Naive B cell (primary cell): ENCODE measurements at places on chromosomes 5 and 9.

- DNase-seq = no peak
Measured at GRCh38 chr5:174521449-174521848, 202.9 kb upstream of the MSX2 start.

DNA sequence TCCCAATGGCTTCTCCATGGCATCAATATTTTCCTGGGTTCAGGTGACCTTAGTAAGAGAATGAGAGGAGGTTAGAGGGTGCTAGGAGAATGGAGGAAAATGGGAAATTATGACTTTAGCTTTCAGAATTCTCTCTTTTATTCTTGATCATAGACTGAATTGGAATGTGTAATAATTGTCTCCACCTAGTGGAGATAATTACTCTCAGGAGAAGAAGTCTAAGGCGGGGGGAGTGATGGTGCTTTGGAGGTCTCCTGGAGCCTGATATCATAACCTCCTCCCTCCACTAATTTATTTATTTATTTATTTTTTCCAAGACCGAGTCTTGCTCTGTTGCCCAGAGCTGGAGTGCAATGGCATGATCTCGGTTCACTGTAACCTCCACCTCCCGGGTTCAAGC, 221.3 kb downstream of the GRIA1 start:
- DNase-seq = no peak

GRCh38 chr9:105841562-105841961, 147.2 kb downstream of the TMEM38B start:
- no peak for DNase-seq

GRCh38 chr9:92187390-92187789, 72.2 kb upstream of the SPTLC1 start:
- DNase-seq = no peak

DNA sequence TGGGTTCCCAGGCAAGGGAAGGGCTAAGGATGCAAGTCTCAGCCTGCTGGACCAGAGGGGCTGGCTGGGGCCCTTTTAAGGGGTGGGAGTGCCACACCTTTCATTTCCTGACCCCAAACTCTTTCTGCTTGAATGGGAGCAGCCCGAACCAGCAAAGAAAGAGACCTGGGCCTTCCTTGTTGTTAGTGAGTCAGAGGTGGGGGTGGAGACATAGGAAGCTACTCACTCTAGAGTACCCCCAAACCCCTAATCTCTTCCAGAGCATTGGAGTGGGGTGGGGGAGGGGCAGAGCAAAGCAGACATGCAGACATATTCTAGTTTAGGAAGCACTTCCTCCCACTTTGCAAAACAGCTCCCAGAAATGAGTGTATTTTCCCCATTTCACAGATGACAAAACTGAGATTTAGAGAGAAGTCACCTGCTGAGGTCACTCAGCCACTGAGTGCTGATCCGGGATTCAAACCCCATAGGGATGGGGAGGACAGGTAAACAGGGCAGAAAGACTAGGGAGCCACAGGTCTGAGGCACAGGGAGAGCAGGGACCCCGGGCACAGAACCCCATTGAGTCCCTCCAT, 6.0 kb upstream of the AQP3 start:
- DNase-seq = no peak

GRCh38 chr5:16544607-16545374, 72.0 kb downstream of the RETREG1 start:
- DNase-seq = no peak

GRCh38 chr5:58191443-58191842, 268.4 kb downstream of the PLK2 start:
- DNase-seq = no peak

GRCh38 chr5:146751781-146752401, 126.7 kb downstream of the PPP2R2B start:
- no peak for DNase-seq

DNA sequence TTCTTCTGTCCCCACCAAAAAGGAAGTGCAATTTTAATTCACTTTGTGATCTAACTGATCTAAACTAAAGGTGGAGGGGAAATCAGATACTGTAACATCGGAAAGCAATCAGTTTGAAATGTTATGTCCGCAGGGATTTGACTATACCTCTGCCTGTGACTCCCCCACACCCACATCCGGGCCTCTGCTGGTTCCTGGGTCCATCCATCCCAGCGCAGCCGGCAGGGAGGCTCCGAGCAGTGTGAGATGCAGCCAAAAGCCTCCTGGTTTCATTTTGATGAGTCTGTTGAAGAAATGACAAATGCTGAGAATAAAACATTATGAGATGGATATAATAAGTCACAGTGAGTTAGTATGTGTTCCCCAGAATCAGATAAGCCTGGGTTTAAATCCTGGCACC, 8.6 kb downstream of the FSTL4 start:
- DNase-seq = no peak

GRCh38 chr9:106916466-106917235, 53.7 kb downstream of the ZNF462 start:
- DNase-seq = no peak

DNA sequence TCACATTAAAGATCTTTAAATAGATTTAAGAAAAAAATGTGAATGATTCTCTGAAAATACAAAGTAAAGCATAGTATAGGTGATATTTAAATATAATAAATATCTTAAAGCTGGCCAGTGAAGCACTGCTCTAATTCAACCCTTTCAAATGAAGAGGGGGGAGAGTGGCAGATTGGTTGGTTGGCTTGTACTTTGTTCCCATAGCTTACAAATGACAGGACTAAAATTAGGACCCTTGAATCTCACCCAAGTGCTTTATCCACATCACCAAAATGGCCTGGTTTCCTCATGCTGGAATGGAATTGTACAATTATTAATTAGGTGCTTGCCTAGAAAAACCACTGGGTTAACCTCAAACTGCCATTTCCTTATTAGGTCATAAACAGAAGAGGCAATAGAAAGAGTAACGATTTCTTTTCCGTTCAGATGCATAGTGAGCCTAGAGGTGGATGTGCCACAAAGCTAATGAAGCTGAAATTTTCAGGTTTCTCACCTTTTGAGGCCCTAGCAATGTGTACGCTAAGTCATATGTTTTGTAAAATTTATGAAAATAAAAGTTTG, 354.5 kb upstream of the CDH6 start:
- no peak for DNase-seq

DNA sequence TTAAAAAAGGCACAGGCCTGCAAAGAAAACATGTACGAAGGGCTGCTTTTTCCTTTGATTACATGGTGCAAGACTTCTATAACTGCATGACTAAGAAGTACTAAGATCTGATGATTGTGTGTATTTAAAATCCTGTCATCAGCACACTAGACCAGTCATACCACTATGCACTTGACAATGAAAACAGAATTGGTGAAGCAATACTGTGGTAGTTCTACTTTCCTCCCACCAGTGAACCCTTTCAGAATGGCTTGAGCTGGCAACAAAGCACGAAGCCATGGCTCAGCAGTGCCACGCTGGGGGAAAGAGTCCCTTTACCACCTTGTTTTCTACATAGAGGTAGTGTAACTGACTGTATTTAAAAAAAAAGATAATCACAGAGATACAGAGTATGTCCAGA, 49.0 kb upstream of the POU5F2 start:
- DNase-seq = no peak

DNA sequence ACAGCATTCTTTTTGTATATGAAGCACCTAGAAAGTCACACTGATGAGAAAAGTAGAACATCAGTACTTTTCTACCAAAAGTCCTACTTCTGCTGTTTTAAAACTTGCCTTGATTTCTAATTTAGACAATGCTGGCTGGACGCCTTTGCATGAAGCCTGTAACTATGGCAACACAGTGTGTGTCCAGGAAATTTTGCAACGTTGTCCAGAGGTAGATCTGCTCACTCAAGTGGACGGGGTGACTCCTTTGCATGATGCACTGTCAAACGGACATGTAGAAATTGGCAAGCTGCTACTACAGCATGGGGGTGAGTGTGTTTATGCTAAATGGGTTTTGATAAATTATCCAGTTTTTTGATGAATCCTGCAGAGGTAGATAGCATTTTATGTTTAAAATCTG, 73.5 kb downstream of the SLF1 start:
- no peak for DNase-seq

- DNase-seq = no peak
Measured at GRCh38 chr9:124480621-124480981, 26.6 kb downstream of the NR5A1 start.

GRCh38 chr5:1488882-1489680, 34.7 kb downstream of the LPCAT1 start:
- peak; percentile 73 for DNase-seq

DNA sequence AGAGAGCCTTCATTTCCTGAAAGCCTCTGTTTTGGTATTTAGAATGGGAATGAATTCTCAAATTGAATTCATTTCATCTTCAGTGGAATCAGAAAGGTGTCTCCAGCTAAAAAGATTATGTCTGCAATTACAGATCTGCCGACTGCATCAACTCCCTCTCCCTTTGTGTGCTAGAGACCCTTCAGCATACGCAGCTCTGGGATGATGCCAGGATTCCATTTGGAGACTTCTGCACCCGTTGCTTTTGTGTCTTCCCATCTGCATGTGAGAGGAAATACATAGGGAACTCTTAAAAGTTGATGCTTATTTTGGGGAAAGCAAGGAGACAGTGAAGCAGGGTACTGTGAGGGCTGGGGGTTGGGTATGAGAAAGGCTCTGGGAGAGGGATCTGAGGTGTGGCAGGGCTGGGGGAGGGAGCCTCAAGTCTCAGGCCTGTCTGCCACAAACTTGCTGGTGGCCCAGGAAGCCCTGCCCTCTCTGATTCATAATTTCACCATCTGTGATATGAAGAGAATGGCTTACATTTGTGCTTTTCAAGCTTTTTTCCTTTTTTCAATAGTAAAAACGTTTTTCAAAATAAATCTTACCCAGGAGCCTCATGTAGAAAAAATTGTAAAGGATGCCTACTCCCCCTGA, 89.7 kb upstream of the SAP30L start:
- DNase-seq = no peak

- DNase-seq = no peak
Measured at GRCh38 chr9:134010310-134011173, 14.7 kb upstream of the BRD3OS start.

DNA sequence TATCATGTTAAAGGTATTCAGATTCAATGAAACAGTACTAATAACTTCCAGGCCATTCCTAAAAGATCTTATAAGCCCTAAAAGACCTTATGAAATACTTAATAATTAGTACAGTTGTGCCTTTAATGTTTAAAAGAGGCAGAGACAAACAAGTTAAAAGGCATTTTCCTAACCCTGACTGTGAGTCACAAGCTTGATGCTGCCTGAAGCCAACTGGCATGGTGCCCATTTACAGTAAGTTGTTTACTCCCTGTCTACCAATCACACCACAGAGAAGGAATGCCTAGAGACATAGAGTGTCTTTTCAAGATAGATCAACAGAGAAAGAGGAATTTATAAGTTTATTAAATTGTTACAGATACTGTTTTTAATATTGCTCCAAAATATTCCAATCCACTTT, 47.8 kb downstream of the NR3C1 start:
- no peak for DNase-seq

GRCh38 chr5:43774881-43775399, 172.0 kb downstream of the NNT start:
- no peak for DNase-seq

DNA sequence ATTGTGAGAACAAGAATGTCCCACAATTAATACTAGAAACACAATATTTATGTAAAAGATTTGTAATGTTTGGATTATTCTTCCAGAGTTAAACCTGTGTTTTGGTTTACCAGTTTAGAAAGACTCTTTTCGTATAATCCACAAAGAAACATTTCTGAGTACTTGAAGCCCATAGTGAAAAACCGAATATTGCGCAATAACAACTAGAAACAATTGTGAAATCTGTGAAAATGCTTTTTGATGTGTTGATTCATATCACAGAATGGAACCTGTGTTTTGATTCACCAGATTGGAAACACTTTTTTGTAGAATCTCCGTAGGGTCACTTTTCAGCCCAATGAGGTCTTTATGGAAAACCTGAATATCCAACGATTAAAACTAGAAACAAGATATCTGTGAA, 386.2 kb downstream of the PRDM9 start:
- no peak for DNase-seq

GRCh38 chr5:64834037-64834436, 65.3 kb downstream of the CWC27 start:
- no peak for DNase-seq

- DNase-seq = no peak
Measured at GRCh38 chr5:73673161-73673591, 47.2 kb downstream of the ARHGEF28 start.

- DNase-seq = no peak
Measured at GRCh38 chr5:97042996-97043395, 99.4 kb downstream of the LIX1 start.

DNA sequence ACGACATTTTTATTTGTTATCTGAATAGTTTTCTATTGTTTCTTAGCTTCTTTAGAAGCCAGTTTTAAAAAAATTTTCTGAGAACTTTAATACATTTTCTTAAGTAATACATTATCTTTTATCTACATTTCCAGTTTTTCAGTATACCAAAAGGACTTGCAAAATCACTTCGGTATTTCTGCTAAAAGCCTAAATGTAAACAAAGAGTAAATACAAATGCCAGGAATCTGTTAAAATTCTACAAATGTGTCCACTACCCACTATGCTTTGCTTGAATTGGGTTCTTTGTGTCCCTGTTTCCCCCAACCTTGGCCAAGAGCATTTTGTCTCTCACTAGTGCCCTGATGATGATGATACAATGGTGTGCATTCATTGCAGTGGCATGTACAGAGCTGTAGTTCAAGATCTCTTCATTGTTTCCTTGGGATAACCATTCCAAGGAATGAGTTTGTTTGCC, 611.2 kb downstream of the NR2F1-AS1 start:
- DNase-seq = no peak

GRCh38 chr9:715300-715699, 126.2 kb upstream of the DMRT1 start:
- no peak for DNase-seq

- DNase-seq = no peak
Measured at GRCh38 chr5:61563401-61563800, 231.3 kb downstream of the ZSWIM6 start.

- no peak for DNase-seq
Measured at GRCh38 chr5:163978897-163979296, 473.5 kb downstream of the MAT2B start.

DNA sequence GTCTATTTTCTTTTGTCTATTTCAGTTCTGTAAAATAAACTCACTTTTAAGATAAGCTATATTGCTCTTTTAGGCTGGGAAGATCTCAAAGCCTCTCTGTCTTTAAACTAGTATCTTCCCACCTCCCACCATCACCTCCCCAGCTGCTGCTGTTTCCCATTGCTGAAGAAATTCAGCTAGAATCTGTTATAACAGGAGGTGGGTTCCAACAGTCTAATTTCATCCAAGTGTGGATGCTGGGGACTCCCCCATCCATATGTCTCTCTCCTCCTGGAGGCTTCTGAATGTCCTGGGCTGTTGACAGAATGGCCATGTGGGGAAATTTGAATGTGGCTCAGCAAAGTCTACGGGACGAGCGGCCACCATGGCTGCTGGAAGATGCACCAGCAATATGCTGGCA, 301.0 kb downstream of the RASEF start:
- DNase-seq = no peak
